Stimulated activated CD8-positive, alpha-beta memory T cell treated with anti-CD3 and anti-CD28 coated beads, Interleukin-4, amount 100 ng/mL, for 4 hours (primary cell): ENCODE measurements at places on chromosomes 7 and 10.

GRCh38 chr10:34528320-34528719 is 286.8 kb downstream of the PARD3 start:
- DNase-seq = no peak

- DNase-seq = no peak
Observed at GRCh38 chr10:4391683-4392082, 434.3 kb upstream of the AKR1E2 start.

- no peak for DNase-seq
Observed at GRCh38 chr7:78499283-78499682, 700.7 kb downstream of the PHTF2 start.

GRCh38 chr10:79354141-79354540 is 6.9 kb downstream of the PPIF start:
- no peak for DNase-seq

DNA sequence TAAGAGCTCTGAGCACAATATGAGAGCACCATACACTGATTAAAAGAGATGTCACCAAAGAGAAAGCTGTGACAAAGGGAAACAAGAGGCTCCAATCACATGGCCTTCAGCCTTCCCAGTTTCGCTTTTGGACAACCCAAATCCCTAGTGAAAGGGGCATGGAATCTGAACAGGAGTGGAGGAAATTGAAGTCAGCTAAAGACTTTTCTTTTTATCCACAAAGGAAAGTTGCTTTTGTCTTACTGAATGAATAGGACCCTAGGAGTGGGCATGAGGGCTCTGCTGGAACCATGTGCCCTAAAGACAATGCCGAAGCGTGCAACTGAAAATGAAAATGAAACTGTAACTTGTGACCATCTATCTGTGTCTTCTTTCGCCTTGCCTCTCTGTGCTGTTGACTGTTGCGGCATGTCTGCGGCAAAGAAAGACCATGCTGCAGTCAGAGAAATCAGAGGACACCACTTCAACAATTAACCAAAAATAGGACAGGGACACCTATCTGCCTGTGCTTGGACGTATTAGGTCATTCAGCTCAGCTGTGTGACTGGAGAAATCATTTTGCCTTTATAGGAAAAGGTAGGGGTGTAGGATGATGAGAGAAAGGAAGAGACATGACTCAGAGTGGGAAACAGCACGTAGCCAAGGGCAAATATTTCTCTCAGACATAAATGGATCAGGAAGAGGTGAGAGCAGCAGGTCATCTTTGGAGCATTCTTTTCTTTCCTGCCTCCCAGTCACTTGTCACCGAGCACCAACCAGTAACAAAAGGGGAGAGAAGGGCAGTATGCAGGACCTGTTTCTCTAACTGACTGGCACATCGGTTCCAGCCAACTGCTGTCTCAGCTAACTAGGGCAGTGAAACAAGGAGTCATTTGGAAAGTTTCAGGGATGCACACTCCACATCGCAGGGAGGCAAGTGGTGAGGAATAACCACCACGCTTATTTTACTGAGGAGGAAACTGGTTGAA is 12.3 kb downstream of the CAV2 start:
- DNase-seq = no peak

DNA sequence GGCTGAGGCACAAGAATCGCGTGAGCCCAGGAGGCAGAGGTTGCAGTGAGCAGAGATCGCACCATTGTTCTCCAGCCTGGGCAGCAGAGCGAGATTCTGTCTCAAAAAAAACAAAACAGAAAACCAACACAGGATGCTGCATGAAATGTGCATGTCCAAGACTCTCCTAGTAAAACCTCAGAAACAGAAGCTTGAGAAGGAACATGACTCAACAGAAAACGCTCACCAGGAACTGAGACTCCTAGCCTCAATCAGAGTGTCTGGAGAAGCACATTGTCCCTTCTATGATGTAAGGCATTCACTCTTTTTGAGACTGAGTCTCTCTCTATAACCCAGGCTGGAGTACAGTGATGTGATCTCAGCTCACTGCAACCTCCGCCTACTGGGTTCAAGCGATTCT is 168.3 kb downstream of the MYOF start:
- DNase-seq = no peak

DNA sequence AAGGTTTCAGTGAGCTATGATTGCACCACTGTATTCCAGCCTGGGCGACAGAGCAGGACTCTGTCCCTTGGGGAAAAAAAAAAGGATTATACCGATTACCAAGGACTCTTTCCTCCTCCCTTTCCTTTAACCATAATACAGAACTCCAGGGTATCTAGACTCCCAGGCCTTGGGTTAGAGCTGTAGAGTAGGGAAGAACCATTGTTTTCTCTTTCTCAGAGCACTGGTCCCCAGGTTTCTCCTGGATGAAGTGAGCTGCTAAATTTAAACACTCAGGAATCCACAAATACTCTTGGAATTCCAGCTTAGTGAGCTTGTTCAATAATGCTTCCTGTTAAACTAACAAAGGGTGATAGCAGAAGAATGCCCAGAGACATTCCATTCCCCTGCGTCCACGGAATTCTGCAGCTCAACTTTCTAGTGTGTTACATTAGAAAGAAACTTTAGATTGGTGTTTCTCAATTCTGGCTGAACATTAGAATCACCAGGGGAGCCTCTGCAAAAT is 14.6 kb upstream of the RPEL1 start:
- no peak for DNase-seq

DNA sequence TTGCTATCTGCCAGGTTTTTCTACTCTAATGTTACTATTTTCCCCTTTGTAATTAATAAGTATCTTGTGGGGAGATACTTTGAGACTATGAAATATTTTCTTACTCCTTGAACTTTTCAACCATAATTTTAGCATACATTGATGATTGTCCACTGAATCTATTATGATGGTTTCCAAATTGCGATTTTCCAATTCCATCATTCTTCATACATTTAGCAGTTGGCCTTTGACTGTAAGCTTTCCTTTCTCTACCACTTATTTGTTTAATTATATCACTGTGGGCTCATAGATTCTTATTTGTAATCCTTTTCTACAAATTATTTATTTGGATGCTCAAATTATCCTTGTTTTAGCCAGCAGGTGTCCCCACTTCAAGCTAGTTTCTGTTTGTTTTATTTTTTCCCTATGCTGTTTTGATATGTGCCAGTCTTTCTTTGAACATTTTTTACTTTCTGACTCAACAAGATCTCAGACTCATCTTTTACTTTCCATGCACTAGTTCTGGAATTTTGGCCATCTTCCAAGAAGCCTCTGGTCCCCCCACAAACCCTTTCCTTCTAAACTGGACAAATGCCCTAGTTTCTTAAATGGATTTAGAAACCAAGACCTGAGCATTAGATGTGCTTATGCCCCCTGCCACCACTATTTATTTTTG is 11.4 kb upstream of the MRPS16 start:
- no peak for DNase-seq

GRCh38 chr7:95619921-95620320 is 23.6 kb upstream of the PDK4 start:
- no peak for DNase-seq

GRCh38 chr7:28731092-28731658 is 227.0 kb downstream of the TRIL start:
- DNase-seq = no peak

DNA sequence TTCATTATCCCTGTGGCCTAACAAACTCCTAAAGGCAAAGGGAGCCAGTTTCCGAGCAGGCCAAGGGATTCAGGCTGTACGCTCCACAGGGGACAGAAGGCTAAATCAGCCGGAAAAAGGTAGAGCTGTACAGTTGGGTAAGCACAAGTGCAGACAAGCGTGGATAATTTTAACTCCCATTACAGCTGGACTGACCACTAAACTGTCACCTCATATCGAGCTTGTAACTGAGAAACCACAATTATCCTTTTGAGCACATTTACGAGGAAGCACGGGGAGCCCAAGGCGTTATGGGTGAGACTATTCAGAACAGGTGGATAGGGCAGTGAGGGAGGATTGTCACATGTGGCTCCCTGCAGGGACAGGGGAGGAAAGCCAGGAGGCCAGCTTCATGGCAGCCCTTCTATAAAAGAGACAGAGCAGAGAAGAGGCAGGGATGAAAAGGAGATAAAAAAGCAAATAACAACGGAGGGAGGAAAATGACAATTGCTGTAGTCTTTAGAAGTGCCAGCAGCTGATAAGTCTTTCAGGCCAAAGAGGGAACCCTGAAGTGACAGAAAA is 288.0 kb downstream of the FGFR2 start:
- no peak for DNase-seq

DNA sequence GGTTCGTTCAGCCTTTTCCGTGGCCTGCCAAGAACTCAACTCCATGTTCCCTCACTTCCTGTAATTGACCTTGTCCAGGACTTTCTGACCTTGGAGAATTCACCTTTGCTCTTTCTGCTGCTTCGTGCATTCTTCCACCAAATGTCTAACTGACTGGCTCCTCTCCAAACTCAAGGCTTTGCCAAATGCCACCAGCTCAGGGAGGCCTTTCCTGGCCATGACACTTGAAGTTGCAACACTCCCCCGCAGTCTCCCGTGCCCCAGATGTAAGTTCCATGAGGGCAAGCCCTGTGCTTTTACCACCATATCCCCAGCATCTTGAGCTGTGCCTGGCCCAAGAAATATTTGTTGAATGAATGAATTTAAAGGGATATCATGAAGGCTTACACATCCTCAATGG is 238.4 kb downstream of the ARHGAP21 start:
- no peak for DNase-seq

DNA sequence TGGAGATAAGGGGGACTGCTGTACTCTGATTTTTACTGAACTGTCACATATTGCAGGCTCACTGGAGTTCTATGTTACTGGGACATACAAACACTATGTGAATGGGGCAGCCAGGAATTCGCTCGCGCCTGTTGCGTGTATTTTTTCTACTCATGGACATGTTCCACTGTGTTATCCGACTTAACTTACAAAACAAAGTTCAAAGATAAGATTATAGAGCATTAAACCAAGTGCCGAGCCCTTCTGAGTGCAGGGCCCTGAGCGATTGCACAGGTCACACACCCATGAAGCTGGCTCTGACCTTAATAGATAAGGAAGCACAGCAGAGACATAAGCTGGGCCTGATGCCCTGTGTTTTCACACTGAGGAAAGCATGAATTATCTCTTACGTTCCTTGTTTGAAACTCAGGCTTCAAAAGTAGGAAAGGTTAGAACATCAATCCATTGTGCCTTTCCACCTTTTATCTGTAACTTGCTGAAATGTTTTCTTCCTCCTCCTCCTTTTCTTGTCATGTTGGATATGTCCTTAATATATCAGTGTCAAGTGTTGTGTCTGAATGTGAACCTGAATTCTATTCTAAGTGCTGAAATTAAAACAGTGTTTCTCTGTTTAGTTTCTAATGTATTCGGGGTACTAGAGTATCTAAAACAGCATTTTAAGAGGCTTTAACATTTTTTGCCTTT is 273.8 kb downstream of the AUTS2 start:
- DNase-seq = no peak

GRCh38 chr10:128221117-128221516 is 94.9 kb upstream of the MKI67 start:
- DNase-seq = no peak

GRCh38 chr10:27687326-27687725 is 58.3 kb downstream of the MKX start:
- DNase-seq = no peak

- DNase-seq = no peak
Observed at GRCh38 chr7:136947347-136947746, 78.9 kb downstream of the CHRM2 start.

- DNase-seq = no peak
Observed at GRCh38 chr7:134245253-134245652, 71.5 kb downstream of the SLC35B4 start.

GRCh38 chr7:42736931-42737330 is 174.9 kb downstream of the C7orf25 start:
- no peak for DNase-seq

GRCh38 chr10:65628493-65629139 is 1297.2 kb upstream of the LRRTM3 start:
- DNase-seq = no peak

- no peak for DNase-seq
Observed at GRCh38 chr10:131777921-131778320, 122.9 kb upstream of the PPP2R2D start.

GRCh38 chr10:3330663-3331062 is 158.1 kb upstream of the PITRM1 start:
- DNase-seq = no peak

GRCh38 chr7:30743371-30744074 is 8.4 kb upstream of the INMT start:
- no peak for DNase-seq

DNA sequence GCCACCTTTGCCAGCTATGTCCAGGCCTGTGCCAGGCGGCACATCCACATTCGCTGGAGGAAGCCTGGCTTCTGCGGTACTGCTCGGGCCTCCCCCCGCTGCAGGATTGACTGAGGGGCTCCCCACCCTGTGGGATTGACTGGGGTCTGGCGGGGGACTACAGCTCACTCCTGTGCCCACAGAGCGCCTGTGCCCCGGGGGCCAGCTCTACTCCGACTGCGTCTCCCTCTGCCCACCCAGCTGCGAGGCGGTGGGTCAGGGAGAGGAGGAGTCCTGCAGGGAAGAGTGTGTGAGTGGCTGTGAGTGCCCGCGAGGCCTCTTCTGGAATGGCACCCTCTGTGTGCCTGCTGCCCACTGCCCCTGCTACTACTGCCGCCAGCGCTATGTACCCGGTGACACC is 6.7 kb upstream of the ZNF467 start:
- DNase-seq = no peak

- no peak for DNase-seq
Observed at GRCh38 chr10:119023553-119023868, 6.0 kb upstream of the NANOS1 start.

- no peak for DNase-seq
Observed at GRCh38 chr7:22480523-22481075, 19.4 kb downstream of the STEAP1B start.

DNA sequence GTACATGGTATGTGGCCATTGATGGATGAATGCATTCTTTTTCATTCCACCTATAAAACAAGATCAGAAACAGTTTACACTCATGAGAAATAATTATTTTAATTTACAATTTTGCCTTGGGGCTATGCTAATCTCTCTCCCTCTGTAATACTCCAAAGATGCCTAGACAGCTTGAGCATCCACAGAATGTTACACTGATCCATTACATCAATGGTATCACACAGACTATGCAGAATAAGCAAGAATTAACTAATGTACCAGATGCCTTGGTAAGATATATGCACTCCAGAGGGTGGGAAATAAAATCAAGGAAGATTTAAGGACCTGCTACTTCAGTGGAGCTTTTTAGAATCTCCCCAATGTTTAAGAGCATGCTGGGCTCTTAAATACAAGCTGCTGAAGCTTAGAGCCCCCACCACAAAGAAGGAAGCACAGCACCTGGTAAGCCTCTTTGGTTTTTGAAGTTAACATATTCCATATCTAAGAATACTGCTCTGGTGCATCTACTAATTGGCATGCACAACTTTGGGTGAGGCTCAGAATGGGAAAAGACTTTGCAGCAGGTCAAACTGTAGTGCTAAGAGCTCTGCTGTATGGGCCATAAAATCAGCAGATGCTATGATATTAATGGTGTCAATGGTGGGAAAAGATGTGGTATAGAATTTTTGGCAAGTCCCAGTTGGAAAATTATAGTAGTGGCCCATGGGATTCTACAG is 219.6 kb downstream of the SLC25A13 start:
- no peak for DNase-seq
